ENCODE measurements at places on chromosomes 3 and 15.

GRCh38 chr3:31829826-31830426, 151.1 kb downstream of the OSBPL10 start:
- DNase-seq = no peak

DNA sequence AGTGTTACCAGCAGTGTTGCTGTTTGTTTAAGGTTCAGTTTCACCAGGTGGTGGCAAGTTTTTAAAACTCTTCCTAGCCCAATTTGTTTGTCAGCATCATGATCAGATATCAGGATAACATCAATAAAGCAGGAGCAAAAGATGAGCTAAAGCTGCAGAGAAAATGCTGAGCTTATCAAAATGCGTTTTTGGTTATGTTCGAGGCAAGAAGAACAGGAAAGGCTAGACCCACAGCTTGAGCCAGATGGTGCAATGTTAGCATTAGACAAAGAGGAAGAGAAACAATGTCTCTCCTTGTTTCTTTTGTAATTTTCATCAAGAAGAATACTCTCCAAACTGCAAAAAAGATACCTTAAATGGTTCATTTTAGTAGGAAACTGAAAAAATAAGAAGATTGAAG, 66.2 kb downstream of the THRB start:
- DNase-seq = no peak

DNA sequence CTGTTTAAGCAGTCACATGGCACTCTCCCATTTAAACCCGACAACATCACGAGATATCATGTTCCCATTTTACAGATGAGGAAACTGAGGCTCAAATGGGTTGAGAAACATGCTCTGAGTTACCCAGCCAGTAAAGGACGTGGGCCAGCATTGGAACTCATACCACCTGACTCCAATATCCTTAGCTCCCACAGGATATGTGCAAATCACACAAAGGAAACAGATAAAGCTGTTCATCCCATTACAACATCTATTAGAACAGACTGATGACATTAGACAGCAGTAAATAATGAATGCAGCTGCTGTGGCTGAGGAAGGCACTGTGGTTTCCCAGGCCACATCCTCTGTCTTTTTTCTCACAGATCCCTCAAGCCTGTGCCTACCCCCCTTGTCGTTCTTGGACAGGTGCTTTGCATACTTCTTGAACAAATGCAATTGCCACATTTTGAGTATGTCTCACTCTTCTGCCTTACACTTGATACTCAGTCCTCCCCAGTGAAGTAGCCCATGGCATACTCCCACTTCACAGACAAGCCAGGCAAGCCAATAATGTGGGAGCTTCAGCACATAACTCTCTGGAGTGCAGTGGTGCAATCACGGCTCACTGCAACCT, 17.7 kb downstream of the FRMD4B start:
- no peak for DNase-seq

DNA sequence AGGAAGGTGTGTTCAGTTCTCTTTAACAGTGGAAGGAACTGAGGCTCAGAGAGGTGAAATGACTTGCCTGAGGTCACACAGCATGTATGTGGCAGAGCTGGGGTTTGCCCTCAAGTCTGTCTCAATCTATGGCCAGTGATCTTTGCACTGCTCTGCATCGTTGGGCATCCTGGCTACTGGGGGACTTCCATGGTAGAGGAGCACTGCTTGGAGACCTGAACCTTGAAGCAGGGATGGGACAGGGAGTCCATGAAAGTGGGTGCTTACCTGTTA, 2.0 kb downstream of the CORO2B start:
- no peak for DNase-seq

DNA sequence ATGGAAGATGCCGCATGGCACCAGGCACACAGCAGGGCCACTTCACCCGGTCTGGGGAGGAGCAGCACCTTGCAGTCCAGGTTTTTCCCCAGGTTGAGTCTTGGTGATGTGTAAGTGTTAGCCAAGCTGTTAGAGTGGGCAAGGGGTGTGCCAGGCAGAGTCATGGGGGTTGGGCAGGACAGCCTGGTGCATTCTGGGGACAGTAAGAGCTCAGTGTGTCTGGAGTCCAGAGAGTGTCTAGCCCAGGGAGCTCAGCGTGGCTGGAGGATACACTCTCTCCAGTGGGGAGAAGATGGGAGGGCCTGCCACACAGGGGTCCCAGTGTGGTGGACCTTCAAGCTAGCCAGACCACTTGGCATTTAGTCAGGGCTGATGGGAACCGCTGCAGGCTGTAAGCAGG, 87.4 kb downstream of the AAGAB start:
- no peak for DNase-seq

GRCh38 chr3:11480663-11481298, 162.9 kb downstream of the VGLL4 start:
- no peak for DNase-seq

GRCh38 chr15:100959066-100960050, 40.2 kb downstream of the LRRK1 start:
- DNase-seq = no peak

DNA sequence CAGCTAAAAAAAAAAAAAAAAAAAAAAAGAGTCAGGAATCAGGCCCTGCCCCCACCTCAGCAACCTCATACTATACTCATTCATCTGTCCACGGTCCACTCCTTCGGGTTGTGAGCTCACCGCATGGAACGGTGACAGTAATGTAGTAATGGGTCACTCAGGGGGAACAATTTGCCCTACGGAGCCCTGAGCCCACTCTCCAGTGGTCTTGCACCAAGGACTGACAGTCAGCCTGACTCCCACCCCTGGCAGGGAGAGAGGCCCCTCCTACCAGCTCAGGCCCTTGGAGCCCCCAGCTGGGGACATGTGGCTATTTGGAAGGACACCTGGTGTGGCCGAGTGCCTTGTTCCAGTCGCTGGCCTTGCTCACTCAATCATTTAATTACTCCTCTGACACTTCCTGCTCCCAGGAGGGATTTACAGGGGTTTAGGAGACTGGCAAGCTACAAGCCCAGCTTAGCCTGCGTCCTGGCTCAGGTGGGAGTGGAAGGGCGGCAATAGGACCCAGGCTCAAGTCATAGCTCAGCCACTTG, 19.9 kb upstream of the CACNA2D2 start:
- no peak for DNase-seq

GRCh38 chr3:12285003-12285555, 3.8 kb upstream of the PPARG start:
- no peak for DNase-seq

- DNase-seq = no peak
Measured at GRCh38 chr3:194337965-194338753, 13.0 kb downstream of the CPN2 start.

Measured in activated CD4-positive, alpha-beta T cell treated with anti-CD3 and anti-CD28 coated beads for 24 hours (primary cell).